ENCODE measurements at places on chromosomes 1 and 21.

GRCh38 chr1:197392541-197392940, 124.5 kb downstream of the CRB1 start:
- no peak for DNase-seq

GRCh38 chr1:9651565-9652378, at the start of gene PIK3CD:
PIK3CD (plus strand) TSS chr1:9651731; CDS start chr1:9710456, 58,725 bp downstream.
- no peak for DNase-seq

DNA sequence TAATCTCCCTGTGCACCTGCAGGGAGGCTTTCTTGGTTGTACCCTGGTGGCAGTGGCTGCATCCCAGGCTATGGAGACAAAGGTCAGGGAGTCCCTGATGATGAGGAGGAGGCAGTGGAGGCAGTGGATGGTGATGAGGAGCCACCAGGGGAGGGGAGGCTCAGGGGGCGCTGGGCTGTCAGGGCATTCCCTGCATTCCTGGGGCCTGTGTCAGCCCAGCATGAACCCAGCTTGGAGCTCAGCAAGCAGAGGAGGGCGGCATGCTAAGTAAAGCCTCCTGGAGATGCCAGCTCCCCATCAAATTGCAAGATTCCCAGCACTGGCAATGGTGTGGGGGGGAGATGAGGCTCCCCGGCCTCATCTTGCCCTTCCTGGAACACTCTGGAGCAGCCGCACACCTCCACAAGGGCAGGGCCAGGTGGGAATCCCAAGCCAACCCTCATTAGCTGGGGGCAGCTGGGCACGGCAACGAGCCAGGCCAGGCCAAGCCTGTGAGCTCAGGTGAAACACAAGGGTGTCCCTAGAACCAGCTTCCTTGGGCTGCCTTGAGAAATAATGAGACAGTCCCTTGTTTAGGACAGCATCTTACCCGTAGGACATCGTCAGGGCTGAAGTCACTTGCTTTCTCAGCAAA, 469.5 kb downstream of the MATN1 start:
- DNase-seq = no peak

- DNase-seq = peak; percentile 97
Observed at GRCh38 chr1:155255243-155256007, at the start of gene ENTREP3. ENTREP3 (minus strand) TSS chr1:155255483; CDS start chr1:155254877, 606 bp downstream.

- no peak for DNase-seq
Observed at GRCh38 chr21:40466893-40467483, 380.0 kb downstream of the DSCAM start.
